Right ventricle myocardium inferior (tissue), 1 donor: ENCODE measurements at places on chromosomes 1 and 21.

GRCh38 chr21:35275776-35276175 lies 226.7 kb upstream of the RUNX1 start:
- DNase-seq, result no peak

DNA sequence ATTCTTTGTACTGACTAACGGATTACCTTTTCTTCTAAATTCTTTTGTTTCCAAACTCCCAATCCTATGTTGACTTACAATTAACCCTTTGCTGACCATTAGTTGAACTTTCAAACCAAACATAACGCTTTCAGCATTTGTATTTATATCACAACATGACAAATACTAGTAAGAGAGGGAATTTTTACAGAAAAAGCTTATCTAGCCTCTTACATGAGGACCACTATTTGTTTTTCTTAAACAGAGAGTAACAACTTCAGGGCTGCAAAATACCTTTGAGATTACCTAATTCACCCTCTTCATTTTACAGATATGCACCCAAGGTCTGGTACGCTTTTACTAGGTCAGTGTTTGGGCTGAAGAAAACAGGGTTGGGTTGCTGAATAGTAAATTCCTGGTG lies 45.0 kb upstream of the CXADR start:
- no peak for DNase-seq

GRCh38 chr1:100979631-100980030 lies 46.0 kb downstream of the DPH5 start:
- DNase-seq, result no peak

DNA sequence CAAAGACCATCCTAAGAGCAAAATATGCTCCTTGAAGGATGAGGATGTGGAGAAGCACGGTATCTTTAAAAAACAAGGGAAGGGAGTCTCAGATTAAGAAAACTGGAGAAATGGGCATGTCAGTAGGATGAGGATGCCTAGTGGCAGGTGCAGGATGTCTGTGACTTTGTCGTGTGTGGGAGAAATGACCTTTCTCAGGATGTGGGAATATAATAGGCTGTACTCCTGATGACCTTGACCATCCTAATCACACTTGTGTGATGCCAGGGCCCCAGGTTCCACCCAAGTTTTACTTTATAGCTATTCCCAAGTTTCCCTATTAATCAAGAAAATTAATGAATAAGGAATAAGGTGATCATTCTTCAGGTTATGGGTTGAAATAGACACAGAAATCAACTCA lies 12.9 kb downstream of the C1orf116 start:
- DNase-seq, result no peak
